ENCODE measurements at places on chromosomes 5 and 9.

DNA sequence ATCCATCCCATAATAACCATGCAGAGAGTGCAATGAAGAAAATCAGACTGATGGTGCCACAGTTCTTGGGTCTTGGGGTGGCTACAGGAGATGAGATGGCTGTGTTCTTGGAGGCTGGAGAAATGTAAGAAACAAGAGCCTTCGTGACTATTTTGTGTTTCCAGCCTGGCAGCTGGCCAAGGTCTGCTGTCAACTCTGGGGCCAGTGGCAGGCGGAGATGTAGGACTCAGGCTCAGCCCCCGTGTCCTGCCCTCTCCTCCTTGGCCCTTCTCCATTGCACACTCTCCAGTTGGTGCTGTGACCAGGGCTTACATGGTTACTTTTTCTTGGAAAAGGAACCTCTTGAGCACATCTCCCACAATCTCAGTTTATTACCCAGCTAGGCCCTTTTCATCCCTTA lies 235.4 kb downstream of the DMRT2 start:
- DNase-seq = no peak

GRCh38 chr5:160539431-160539830 lies 117.8 kb downstream of the PTTG1 start:
- DNase-seq = no peak

GRCh38 chr9:4101667-4102066 lies 198.2 kb downstream of the GLIS3 start:
- DNase-seq = no peak

- peak; percentile 45 for DNase-seq
These were observed 89.5 kb downstream of the ESM1 start for GRCh38 chr5:54895816-54896341.

DNA sequence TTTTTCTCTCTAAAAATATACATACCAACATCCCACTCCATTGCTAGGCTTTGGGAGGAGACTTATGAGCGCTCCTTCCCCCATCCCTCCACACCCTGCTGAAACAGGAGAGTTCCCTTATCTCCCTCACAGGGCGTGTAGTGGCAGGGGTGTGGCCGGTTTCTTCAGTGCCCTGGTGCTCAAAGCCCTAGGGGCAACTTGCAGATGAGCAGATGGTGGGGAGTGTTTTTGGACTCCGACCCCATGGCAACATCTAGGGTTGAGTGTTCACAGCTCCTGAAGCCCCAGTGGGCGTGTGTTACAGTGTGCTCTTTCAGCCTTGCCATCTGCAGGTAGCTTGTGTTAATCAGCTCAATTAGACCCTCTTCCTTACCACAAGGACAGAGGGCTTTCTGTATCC lies 409.5 kb downstream of the MAT2B start:
- no peak for DNase-seq

- peak; percentile 82 for DNase-seq
These were observed 99.4 kb downstream of the C5orf15 start for GRCh38 chr5:133868946-133869518.

DNA sequence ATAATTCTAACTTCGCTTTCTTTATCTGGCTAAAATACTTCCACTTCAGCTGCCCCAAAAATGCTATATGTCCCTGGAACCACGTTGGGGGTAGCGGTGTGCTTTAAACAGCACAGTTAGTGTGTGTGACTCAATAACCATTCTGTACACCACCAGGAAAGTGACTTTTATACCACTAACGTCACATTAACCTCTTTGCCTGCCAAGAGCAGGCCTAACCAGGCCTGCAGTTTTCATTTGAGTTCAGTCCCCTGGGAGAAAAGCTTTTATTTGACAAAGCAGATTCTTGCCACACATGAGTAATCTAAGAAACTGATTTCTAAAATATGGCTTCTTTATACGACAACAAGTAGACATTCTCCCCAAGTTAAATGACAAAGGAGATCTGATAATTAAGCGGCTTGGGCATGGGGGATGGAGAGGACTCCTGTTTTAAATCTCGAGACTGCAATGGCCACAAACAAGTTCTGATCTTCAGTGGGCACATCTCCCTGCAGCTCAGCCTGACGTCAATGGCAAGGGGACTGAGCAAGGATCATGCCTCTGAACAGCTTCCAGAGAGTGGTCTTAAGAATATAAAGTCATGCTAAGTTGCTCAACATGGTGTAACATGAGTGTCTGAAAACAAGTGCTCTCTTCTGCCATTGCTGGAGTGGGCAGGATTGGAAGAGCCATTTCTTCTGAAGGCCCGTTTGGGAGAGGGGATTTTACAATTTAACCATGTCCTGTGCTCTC lies 91.8 kb downstream of the GLIS3 start:
- no peak for DNase-seq

- DNase-seq = no peak
These were observed 66.7 kb downstream of the MRPL36 start for GRCh38 chr5:1732945-1733344.
